Activated naive CD8-positive, alpha-beta T cell treated with anti-CD3 and anti-CD28 coated beads for 36 hours (primary cell): ENCODE measurements at places on chromosomes 5 and 9.

DNA sequence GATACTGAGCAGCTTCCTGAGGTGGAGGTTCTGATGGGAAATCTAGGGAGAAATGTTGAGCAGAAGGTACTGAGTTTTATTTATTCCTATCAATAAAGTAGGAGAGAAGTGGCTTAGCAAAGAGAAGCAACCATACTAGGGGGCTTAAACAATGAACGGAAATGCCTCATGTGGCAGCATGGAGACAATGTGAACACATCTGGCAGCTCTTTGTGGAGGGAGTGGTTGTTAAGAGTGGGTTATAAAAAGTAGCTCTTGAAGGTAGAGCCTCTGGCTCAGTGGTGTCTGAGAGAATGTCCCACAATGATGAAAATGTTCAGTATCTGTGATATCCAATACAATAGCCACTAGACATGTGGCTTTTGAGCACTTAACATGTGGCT is 52.7 kb upstream of the EQTN start:
- DNase-seq, result no peak

- DNase-seq, result no peak
Observed at GRCh38 chr9:78909566-78909965, 612.6 kb downstream of the PSAT1 start.

GRCh38 chr5:60604771-60605170 is 95.2 kb downstream of the DEPDC1B start:
- DNase-seq, result no peak

DNA sequence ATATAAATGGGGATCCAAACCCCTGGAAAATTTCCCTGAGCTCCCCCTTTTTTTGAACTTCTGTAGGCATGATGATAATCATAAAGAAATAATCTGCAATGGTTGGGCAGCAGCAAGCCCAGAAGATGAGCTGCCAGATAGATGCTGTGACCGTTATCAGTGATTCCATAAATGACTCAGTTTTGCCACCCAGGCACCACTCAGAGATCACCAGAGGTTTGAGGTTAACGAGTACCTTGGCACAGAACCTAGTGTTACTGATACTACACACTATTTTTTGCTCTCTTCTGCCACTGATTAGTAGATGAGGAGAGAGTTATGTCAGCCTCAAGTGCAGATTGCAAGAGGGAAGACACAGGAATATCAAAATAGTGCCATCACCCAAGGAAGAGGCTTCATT is 199.3 kb upstream of the PTGER4 start:
- peak; percentile 38 for DNase-seq

DNA sequence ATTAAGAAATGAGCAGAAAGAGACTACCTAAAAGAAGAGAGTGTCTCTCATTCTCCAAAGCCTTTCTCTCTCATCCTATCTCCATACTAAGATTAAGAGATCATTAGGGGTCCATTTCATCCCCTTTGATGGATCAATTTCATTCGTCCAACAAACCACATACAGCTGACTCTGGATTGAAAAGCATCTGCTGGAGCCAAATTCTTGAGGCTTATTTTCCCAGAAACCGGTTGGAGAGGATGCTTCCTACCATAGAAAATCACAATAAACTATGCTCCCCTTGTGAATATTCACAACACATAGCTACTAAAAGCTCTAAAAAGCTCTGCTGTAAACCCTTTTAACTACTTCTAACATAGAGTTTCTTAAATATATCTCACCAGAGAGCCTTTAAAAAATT is 755.0 kb upstream of the ZNF608 start:
- no peak for DNase-seq
